ENCODE measurements at places on chromosomes 1 and 21.

DNA sequence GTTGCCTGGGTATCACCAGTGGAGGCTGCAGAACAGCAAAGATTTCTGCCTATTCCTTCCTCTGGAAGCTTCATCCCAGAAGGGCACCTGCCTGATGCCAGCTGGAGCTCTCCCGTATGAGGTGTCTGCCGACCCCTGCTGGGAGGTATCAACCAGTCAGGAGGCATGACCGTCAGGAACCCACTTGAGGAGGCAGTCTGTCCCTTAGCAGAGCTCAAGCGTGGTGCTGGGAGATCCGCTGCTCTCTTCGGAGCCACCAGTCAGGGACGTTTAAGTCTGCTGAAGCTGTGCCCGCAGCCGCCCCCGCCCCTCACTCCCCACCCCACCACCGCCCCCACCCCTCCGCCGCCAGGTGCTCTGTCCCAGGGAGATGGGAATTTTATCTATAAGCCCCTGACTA lies 23.1 kb upstream of the HFM1 start:
- DNase-seq = no peak

- DNase-seq = peak; percentile 3
Measured at GRCh38 chr21:42565886-42566523, 52.4 kb downstream of the SLC37A1 start.

DNA sequence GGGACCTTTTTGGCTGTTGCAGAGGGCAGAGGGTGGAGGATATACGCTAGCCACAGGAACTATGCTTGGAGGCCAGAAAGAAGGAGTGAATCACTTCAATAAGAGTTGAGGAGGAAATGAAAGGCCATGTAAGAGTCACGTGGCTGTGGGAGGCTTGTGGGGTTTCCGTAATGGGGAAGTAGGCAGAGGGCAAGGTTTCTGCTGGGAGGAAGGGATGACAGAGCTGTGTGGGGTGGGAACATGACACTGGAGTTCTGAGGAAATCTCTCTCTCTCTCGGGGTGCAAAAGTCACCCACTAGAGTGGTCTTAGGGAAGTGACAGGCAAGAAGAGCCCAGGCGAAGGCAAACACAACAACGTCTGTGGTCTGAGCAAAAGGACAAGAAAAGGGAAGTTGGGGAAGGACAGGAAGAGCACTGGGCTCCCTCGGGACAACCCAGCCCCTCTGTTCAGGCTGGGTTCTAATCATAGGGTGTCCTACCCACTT lies 3.9 kb upstream of the CD1C start:
- peak; percentile 29 for DNase-seq

DNA sequence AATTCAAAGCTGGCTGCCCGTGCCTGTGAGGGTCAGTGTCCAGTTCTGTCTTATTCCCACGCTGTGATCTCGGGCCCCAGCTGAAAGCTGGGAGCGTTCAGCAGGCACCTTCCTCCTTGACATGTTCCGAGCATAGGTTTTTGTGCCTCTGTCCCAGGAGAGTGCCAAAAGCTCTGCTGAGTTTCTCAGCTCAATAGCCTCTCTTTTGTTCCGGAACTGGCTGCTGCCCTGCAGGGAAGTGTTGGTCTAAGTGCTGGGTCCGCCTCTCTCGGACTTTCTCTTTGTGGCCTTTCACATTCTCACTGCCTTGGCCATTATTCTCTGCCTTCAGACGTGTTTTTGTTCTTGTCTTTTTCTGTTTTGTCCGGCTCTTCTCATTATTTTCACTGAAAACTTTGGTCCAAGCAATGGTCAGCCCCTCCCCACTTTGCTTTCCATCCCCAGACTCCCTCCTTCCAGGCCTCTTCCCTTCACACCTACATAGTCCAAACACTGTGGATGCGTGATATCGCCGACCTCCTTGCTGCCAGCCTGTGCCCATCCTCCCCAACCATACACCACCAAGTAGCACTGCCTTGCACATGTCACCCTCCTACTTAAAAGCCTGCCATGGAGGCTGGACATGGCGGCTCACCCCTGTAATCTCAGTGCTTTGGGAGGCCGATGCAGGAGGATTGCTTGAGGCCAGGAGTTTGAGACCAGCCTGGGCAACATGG lies 233.8 kb downstream of the RHOU start:
- no peak for DNase-seq

DNA sequence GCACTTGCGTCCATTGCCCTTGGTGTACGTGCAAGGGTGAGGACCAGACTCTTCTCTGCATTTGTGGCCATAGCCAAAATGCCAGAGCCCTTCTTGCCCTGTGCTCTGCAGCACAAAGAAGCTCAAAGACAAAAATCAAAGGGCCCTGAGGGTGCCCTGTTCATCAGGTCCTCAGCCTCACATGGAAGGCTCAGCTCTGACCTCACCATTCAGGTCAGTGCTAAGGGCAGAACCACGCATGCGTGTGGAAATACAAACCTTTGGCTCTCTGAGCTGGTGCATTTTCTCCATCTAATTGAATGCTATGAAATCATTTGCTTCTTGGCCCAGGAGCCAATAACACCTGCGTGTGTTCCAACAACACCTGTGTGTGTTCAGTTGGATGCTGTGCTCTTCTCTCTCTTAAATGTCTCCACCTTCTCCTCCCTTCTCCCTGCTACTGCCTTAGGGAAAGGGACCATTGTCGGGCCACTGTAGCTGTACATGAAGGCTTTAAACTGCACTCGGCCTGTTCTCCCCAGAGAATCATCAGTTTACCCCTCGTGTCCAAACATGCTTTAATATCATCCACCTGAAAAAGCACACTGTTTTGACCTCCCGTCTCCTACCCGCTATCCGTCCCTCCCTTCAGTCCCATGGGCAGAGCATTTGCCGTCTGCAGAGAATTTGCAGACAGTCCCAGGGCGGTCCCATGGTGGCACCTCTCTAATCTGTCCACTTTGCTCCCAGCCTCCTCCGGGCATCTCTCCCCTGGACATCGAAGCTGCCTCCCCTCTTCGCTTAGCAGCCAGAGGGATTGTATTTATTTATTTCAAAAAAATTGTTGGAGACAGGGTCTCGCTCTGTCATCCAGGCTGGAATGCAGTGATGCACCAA lies 60.6 kb downstream of the EVA1C start:
- no peak for DNase-seq

DNA sequence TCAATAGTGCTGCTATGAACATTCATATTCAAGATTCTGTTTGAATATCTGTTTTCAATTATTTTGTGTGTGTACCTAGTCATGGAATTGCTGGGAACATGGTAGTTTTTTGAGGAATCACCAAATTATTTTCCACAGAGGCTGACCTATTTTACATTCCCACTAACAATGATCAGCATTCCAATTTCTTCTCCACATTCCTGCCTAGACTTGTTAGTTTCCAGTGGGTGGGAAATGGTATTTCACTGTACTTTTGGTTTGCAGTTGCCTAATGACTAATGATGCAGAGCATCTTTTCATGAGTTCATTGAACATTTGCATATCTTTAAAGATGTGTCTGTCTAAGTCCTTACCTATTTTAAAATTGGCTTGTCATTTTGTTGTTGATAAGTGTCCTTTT lies 1182.6 kb upstream of the B3GALT2 start:
- no peak for DNase-seq

GRCh38 chr1:234311414-234311813 lies 61.8 kb upstream of the COA6 start:
- no peak for DNase-seq

- DNase-seq = no peak
Measured at GRCh38 chr1:68210829-68211228, 21.5 kb downstream of the WLS start.

DNA sequence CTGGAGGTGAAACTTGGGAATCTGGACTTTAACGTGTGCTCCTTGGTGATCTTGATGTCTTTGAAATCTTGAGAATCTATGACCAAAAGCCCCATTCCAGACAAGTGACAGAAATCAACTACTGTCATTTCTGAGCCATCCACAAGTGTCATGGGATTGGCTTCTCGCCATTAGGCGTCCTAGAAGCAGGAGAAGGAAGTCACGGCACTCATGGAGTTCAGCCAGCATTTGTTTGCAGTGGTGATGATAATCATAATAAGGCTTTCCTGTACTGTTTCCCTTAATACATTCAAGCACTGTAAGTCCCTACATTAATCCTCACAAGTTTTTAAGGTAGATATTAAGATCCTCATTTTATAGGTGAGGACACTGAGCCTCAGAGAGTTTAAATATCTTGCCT lies 11.9 kb downstream of the F5 start:
- DNase-seq = no peak

DNA sequence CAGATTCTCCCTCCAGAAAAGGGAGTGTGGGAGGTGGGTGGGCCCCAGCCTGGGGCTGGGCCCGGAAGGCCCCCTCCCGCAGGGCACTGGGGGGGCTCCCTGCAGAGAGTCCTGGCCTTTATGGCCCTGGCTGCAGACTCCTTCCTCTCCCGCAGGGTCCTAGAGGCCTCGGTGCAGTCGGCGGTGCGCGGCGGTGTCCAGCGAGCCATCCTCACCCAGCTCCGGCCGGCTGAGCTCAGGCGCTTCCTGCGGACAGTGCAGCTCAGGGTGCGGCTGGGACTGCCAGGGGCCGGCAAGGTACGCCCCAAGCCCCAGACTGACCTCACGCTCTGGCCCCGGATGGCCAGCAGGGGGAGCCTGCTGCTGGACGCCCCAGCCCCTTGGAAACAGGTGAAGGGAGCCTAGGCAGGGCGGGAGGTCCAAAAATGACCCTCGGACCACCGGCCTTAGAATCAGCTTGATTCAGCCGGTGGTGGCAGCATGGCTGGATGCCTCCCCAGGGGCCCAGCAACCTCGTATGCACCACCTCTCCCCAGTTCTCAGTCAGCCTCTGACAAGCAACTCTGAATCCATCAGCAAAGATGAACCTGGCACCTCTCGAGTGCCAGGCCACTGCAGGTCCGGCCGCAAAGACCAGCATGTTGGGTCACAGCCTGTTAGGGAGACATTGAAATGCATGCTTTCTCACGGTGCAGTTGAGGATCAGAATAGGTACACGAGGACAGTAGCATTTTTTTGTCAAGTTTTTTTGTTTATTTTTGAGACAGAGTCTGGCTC lies 20.6 kb downstream of the MTHFR start:
- DNase-seq = peak; percentile 45

- peak; percentile 84 for DNase-seq
Measured at GRCh38 chr1:8889925-8890785, 11.7 kb upstream of the ENO1 start.

DNA sequence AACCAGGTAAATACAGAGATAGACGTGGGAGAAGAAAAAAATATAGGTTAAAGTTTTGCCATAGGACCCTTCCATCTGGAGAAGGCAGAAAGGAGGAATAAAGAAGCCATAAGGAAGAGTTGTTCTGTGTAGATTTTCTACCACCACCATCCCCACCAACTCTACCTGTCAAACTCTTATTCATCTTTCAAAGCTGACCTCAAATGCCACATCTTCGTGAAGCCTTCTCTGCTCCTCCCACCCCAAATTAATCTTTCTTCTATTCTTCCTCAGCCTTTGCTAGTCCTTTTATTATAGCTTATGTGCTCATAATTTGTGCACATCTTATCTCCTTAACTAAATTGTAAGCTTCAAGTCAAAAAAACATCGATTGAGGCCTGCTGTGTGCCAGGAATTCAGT lies 1.3 kb upstream of the NECTIN4 start:
- DNase-seq = no peak

GRCh38 chr1:111603979-111604378 lies 15.6 kb upstream of the RAP1A start:
- no peak for DNase-seq

DNA sequence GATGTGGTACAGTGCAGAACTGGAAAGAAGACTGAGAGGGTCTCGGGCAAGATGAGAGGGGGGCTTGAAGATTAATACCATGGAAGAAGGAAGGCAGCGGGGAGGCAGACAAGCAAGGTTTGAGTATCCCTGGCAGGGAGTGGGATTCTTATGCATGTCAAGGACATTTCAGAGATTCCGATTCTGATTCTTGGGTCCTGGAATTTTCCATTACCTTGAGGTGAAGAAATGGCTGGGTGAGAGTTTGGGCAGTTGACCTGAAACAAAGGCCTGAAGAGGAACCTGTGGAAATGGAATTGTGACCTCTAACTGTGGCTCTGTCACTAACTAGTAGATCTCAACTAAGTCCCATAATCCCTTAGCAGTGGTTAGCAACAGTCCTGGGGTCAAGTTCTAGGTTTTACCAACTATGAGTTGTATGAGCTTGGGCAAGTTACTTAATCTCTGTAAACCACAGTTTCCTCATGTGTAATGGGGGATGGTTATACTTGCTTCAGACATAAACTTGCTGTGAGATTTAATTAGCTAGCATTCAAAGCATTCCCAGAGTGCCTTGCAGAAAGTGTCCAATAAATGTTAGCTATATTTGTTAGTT lies 8.6 kb upstream of the ACTN2 start:
- no peak for DNase-seq
